AG09309 (cell line): ENCODE measurements at places on chromosomes 7 and 10.

DNA sequence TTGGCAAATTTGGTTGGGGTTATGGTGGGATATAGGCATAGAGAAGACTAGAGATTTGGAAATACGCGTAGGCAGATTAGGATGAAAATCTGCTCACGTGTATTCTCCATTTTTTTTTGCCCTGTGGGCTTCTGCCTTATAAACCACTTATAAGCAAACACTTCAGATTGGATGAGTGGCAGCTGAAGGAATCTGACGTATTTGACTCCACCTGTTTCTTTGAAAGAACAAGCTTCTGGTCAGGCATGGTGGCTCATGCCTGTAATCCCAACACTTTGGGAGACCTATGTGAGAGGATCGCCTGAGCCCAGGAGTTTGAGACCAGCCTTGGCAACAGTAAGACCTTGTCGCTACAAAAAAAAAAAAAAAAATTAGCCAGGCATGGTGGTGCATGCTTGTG is 5.1 kb downstream of the STK31 start:
- no peak for DNase-seq

DNA sequence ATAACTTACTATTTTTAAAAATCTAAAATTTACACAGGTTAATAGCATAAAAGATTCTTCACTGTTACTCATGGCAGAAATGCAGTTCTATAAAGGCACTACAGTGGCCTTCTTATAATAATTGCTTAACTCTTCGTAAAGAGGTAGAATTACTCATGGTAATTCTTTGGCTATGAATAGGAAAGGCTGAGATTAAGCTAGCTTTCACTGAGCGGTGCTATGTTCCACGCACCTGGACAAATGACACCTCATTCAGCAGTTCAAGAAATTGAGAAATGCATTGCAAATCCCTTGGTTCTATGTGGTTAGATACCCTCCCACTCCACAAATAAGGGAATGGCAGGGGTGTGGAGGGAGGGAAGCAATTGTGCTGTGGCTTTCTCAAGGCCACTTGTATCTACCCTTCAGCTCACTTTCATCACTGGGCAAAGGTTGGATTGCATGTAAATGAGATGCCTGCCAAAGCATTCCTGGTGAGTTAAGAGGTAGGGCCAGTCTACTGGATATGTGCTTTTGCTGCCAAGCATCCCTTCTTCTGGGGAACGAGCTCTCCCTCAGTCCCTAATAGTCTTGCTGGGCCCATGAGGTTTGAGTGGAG is 210.9 kb downstream of the TEX36 start:
- DNase-seq, result no peak

GRCh38 chr10:89122433-89123051 is 84.6 kb downstream of the CH25H start:
- DNase-seq, result no peak

- no peak for DNase-seq
Observed at GRCh38 chr7:135770139-135770710, 21.6 kb upstream of the FAM180A start.
